Fibroblast of upper back skin (primary cell): ENCODE measurements at places on chromosomes 12 and 14.

DNA sequence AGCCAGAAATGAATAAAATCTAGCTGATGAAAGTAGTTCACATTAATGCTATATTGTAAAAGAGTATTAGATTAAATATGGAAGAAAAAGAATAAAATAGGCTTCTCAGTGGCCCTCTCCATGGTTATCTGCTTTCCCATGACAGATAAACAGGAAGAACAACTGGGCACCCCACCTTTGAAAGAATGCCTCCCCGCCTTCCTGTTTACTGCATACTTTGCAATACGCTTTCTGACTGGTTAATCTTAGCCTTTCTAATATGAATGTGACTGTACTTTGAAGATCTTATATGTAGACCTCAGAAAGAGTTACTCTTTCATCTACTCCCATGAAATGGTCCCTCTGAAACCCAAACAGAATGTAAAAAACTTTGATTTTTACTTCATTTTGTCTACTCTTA lies 34.1 kb upstream of the DAAM1 start:
- DNase-seq, result no peak

DNA sequence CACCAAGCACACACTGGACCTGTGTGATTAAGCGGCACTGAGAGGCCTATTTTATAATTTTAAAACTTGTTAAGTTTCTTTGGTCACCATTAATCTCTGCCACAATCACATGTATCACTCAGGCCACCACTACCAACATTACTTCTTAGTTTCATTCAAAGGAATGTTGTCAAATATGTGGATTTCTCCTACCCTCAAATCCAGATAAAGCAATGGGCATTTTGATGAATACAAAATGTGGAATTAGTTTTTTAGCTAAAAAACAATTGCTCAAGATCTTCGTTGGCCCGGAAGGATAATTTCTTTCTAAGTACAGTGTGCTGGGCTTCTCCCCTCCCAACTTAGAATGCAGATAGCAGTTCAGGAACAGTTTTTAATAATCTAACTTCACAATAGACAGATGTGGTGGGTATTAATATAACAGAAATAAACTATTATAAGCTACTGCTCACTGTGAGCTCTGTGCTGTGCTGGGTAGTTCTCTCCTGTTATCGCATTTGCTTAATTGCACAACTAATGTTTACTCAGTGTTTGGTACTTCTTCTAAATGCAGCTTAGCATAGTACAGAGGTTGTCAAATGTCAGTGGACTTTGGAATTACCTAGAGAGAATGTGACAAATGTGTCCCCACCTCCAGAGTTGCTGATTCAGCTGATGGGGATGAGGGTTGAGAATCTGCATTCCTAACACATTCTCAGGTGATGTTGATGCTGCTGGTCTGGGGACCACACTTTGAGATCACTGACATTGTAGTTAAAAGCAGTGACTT lies 266.7 kb upstream of the AMIGO2 start:
- DNase-seq, result no peak

- DNase-seq, result no peak
These were observed 3.5 kb downstream of the LYZ start for GRCh38 chr12:69351462-69352236.

DNA sequence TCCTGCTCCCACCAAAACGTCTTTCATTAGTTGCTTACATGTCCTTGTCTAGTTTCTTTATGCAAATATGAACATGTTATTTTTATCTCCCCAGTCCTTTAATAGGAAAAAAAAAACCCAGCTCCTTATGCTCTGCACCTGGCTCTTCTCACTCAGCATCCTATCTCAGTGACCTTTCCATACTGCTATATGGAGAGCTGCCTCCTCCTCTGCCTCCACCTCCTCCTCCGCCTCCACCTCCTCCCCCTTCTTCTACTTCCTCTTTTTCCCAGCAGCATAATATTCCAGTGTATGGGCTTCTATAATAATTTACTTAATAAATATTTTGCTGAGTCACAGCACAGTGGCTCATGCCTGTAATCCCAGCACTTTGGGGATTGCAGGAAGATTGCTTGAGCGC lies 31.5 kb downstream of the ABCB9 start:
- no peak for DNase-seq

DNA sequence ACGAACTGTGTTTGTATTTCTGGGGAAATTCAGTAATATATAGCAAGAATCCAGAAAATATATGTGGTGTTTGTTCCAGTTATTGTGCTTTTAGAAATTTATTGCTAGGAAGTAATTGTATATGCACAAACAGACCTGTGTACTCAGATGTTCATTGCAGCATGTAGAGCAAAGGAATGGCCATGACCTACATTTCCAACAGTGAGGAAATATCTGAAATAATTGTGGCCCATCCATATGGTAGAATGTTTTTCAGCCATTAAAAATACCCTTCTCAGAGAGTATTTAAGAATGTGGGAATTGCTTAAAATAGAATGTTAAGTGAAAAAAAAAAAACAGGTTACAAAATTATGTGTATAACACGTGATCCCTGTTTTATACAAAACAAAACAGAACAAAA lies 77.3 kb downstream of the TMX1 start:
- peak; percentile 82 for DNase-seq

- DNase-seq, result peak; percentile 46
These were observed 3.4 kb downstream of the BMP4 start for GRCh38 chr14:53953002-53953827.

GRCh38 chr14:32980178-32980901 lies 41.7 kb downstream of the NPAS3 start:
- DNase-seq, result no peak

DNA sequence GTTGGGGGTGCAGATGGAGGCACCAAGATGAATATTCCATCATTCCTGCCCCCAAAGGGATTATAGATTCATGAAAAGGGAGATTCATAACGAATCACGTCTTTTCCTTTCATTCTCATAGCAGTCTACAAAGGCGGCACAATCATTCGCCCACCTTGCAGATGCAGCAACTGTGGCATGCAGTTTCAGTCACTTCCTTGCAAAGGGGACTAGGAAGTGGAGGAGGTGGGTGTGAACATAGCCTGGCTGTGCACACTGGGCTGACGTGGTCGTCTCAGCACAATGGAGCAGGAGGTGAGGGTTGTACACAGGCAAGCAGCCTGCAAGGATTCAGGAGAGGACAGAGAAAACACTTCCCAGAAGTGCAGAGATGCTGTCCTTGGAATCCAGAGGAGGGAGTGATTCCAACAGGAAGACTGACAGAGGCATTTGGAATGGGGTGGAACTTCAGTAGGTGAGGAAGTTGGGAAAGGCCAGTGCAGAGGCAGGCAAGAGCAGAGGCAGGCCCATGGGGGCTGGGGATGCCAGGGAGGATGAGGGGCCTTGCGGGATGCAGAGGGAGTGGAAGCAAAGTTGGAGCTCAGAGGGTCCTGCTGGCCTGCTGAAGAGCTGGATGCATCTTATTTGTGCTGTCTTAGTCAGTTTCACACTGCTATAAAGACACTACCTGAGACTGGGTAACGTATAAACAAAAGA lies 21.9 kb upstream of the PPP2R5C start:
- DNase-seq, result no peak

GRCh38 chr12:8905546-8905945 lies 8.8 kb upstream of the PHC1 start:
- DNase-seq, result peak; percentile 31

GRCh38 chr14:102696856-102697495 lies 80.3 kb upstream of the TRAF3 start:
- no peak for DNase-seq

GRCh38 chr12:52266514-52266913 lies 7.9 kb upstream of the KRT86 start:
- no peak for DNase-seq
